ENCODE measurements at places on chromosomes 1 and 21. TPM values are rescaled to one million over a fixed set of nuclear protein-coding genes. Genes with fewer than 3 reads are reported as not detected.

DNA sequence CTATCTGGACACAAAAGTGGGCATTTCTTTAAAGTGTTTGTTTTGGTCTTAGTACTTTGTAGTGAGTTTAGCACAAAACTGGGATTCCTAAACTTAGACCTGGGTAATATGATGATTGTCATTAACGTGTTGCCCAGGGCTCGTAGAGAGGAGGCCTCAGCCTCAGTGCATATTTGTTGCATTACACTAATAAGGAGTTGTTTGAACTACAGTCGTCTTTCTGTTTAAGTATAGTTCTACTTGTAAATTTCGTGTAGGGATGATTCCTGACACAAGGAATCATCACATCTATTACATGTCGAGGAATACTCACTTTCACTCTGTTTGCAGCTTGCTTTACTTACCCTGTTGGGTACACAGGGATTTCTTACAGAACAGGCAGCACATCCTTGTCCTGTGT, 85.0 kb downstream of the PRDM2 start:
- no peak for DNase-seq

DNA sequence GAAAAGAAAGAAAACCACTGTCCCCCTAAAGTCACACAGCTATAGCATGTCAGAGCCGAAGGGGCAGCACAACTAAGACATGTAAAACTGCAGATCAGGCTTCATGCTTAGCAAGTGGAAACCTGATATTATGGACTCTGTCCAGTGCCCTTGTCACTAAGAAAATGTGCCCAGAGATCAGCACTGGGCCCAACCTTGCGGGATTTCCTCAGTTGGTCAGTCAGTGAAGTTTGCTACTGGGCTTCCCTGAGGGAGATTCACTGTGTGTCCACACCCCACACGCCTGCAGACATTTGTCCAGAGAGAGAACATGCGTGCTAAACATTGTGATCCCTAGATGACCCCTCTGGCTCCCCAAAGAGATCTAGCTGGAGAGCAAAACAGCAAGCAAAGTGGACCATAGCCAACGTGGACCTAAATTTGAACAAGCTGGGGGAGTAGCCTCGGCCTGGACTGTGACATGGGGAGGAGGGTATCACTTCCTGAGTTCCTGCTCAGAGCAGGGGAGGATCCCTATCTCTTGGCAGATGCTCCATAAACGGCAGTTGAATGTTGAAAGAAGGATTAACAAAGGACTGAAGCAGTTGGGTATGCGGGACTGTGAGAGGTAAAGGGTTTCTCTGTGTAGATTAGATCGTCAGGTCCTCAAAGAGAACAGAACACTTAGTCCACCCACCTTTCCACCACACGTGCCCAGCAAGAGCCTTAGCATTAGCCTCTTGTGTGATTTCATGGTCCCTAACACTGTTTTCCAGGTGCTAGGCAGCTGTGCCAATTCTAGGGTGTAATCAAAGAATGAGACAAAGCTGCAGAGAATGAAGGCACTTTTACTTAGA, 53.6 kb downstream of the GLUL start:
- no peak for DNase-seq

DNA sequence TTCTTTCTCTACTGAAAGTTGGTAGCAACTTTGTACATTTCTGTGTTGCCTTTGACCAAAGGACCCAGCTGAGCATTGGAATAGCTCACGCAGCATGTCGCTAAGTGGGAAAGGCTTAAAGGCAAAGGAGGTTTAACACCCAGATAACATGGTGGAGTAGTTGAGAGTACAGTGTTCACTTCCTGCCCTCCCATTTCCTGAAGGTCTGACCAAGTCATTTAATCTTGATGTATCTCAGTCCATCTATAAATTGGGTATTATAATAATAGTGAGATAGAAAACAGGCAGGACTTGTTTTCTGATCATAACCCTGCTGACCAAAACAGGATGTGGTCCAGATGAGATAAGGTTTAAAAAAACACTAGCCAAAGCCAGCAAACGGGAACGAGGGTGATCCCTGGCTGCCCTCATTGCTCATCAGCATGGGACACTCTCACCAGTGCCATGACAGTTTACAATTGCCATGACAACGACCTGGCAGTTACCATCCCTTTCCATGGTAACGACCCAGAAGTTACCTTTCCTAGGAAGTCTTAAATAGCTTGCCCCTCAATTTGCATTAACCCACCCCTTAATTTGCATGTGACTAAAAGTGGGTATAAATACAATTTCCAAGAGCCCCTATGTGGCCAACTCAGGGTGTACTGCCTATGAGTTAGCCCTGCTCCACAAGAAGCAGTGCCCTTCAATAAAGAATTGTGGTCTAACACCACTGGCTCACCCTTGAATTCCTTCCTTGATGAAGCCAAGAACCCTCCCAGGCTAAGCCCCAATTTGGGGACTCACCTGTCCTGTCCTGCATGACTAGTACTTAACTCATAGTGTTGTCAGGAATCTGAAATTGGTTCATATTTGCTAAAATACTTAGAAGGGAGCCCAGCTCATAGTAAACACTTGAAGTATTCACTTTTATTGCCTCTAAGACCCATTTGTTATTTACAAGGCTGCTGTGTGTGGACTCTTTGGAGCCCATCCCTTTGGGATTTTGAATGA, 28.4 kb upstream of the FHAD1 start:
- no peak for DNase-seq

DNA sequence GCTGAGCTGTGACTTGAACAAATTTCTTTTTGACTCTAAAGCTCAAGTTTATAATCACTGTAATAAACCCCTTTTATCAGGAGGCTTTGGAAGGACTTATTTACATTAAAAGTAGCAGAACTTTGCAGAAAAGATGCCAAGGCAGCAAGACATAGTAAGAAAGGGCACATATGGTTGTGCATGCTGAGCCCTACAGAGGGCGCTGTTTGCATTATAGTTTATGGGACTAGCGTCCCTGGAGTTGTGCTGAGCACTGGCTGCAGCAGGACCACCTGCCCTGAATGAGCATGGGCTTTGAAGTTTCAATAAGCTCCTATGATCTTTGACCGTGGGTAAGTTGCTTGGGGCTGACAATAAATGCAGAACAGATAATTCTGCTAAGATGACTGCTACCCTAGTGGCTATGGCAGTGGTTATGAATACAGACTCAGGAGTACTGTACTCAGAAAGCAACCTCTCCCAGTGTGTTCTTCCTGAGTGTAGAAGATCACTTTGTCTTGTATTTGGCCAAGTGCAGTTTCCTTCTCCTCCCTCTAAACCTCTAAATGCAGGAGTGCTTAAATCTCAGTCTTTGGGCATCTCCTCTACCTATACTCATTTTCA, 45.4 kb upstream of the USP1 start:
- no peak for DNase-seq

GRCh38 chr21:29751473-29752185, 188.2 kb downstream of the GRIK1 start:
- DNase-seq = no peak

Gene AMY2A
- not detected for total RNA-seq

Data from breast epithelium (tissue), 4 donors.